Stimulated activated CD8-positive, alpha-beta memory T cell treated with anti-CD3 and anti-CD28 coated beads, Interleukin-7, amount 100 ng/mL, for 1 hour (primary cell): ENCODE measurements at places on chromosomes 13 and 19.

GRCh38 chr19:54470991-54471782 lies 1.9 kb downstream of the CDC42EP5 start:
- no peak for DNase-seq

DNA sequence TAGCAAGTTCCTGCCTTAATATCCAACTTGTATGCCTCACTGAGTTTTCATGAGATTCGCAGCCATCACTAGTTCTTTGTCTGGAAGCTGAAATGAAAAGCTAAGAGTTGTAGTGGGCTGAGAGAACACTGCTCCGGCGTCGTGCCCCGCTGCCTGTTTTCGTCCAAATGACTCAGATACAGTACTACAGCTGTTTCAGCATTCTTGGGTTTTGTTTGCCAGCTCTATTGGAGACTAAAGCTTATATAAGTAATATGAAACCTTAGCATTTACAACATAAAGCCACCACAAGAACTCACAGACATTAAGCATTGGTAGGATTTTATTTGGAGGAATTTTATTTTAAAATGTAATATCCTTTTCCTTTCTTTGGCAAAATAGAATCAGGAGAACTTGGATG lies 299.7 kb downstream of the DLEU7 start:
- no peak for DNase-seq

GRCh38 chr13:93146584-93147297 lies 79.9 kb upstream of the GPC6 start:
- no peak for DNase-seq

DNA sequence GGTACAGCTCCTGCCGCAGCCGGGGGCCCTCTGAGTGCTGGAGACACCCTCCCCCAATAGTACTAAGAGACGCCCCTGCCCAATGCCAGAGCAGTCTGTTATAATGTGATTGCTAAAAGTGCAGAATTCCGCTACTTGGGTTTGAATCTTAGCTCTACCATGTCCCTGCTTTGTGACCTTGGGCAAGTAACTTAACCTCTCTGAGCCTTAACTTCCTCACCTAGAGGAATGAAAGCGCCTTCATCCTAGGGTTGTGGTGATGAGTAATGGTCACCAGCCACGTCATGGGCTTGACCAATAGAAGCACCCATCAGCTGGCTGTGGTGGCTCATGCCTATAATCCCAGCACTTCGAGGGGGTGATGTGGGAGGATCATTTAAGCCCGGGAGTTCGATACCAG lies 6.5 kb downstream of the PLEKHG2 start:
- no peak for DNase-seq

DNA sequence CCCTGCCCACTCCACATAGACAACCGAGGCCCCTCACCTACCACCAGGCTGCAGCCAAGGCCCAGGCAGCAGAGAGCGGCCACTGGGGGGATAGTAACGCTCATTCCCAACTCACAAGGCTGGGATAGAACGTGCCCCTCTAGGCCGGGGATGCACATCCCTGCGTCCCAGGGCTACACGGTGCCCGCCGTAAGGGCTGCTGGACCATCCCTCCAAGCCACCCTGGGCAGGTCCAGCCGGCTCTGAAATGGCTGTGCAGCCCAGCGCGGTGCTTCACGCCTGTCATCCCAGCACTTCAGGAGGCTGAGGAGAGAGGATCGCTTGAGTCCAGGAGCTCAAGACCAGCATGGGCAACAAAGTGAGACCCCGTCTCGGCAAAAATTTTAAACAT lies 3.2 kb downstream of the REXO1 start:
- DNase-seq = no peak

DNA sequence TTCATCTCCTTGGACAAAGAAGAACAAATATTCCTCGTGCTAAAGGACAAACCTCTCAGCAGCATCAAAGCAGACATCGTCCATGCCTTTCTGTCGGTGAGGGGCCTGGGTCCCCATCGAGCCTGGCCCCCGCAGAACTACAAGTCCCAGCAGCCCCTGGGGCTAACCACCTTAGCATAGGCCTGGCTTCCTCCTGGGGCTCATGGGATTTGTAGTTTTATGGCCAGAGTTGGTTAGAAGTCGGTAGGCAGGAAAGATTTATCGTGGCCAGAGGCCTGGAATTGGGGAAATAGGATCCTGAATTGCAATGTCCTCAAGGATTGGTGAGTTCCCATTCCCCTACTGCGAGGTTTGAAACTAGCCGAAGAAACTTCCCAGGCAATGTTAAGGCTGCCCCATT lies 19.6 kb downstream of the TMEM150B start:
- no peak for DNase-seq

DNA sequence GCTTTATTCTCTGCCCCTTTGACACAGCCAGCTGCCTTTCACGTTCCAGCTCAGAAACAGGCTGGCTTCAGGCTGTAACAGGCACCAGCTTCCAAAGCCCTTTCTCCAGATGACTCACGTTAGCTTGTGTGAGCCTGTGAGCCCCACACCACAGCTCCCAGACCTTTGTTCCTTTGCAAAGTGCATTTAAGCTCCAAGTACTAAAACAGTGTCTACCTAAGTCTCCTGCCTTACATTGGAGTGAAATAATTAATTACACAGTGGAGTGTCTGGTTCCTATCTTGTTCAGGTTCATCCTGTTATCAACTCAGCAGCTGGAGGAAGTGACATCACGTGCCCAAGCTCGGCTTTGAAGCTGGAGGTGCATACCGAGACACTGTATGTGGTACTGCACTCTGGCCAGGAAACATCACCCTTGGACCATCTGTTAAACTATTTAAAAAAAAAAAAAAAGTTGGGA lies 475.8 kb downstream of the FOXO1 start:
- DNase-seq = peak; percentile 47

GRCh38 chr13:84187626-84188025 lies 305.4 kb upstream of the SLITRK1 start:
- no peak for DNase-seq

DNA sequence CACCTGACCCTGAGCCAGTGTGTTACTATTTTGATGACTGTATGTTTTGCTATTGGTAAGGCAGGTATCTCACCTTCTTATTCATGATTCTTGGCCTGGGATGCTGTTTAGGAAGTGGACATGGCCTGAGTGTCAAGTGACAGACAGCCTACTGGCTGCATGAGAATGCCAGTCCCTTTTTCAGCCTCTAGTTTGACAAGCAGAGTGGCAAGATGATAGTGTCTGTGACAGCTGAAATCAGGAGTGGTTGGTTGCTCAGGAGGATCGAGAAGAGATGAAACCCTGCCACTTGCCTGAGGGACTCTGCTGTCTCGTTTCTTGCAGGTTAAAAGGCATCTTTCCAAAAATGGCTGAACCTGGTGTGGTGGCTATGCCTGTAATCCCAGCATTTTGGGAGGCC lies 7.1 kb upstream of the ELOF1 start:
- no peak for DNase-seq

DNA sequence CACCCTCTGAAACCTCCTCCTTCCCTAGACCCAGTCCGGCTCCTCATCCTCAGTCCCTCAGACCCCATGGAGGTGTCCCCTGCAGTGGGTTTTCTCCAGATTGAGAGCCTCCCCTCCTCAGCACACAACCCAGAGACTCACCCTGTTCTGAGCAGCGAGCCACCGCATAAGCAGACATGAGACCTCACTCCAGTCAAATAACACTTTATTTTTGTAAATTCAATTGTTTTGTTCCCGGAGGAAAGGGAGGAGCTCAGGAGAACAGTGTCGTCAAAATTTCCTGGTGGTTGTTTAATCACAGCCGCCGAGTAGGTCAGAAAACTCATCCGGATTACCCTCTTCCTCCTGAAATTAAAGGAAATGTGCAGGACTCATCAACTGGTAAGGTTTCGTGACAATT lies 57.5 kb downstream of the ERICH4 start:
- DNase-seq = no peak

DNA sequence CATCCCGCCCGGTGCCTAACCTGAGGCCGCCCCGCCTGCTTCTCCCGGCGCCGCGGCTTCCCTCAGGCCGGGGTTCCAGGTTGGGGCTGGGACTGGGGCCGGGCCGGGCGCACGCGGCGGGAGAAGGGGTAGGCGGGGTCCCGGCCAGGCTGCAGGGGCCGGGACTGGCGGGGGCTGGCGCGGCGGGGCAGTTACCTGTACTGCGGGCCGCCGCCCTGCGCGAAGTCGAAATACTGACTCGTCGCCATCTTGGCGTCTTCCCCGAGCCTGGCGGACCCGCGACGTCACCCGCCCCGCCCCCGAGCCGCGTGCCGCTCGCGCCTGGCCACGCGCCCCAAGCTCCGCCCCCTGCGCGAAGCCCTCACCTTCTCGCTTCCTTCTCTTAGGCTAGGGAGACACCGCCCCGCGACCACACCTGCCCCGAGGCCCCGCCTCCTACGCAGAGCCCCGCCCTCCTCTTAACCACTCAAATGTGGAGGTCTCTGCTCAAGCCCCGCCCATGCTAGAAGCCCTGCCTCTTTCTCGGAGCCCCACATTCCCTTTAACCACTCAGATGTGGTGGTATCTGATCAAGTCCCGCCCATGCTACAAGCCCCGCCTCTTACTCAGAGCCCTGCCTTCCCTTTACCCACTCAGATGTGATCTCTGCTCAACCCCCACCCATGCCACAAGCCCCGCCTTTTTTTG lies at the start of gene ZFR2:
ZFR2 (minus strand) TSS at position 269 of the 687 bp plus-strand sequence; CDS start at position 248, 21 bp downstream.
- no peak for DNase-seq

- no peak for DNase-seq
Measured at GRCh38 chr13:51349016-51349415, 9.5 kb downstream of the SERPINE3 start.
